ENCODE measurements at places on chromosomes 2 and 18.

DNA sequence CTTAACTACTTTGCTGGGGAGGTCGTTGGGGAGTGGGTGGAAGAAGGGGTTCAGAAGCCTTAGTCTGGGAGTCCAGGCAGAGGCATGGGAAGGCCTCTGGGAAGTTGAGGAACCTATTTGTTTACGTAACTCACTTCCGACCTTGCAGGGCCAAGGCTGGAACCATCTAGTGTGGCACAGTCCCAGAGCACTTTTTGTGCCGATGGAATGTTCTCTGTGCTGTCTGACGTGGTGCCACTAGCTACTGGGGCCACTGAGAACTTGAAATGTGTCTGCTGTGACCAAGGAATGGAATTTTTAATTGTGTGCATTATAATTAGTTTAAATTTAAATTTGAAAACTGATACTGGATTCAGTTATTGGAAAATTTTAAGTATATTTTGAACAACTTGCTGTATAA, 139.7 kb downstream of the FAM161A start:
- no peak for DNase-seq

- DNase-seq, result no peak
Measured at GRCh38 chr18:54787616-54788015, 40.7 kb upstream of the RAB27B start.

- no peak for DNase-seq
Measured at GRCh38 chr2:227095346-227095745, 68.7 kb downstream of the COL4A4 start.

DNA sequence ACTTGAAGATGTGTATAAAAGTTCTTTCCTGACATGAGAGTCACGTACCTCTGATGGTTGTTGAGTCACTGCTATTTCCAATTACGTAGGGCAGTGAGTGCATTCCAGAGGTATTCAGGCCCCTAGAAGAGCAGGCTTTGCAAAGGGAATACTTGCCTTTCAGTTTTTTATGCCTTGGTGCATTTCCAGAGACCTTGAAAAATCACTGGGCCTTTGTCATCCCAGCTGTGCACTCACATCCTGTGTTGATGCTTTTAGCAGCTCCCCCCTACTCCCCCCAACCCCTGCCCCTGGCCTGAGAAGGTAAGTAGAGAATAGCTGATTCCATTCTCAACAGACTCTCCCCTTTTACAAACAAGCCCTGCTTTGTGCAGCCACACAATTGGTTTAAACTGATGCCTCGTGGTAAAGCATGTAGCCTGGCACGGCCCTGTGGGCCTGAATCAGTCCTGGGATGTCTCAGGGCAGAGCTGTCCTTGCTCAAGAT, 174.2 kb downstream of the PRPF40A start:
- DNase-seq, result no peak

DNA sequence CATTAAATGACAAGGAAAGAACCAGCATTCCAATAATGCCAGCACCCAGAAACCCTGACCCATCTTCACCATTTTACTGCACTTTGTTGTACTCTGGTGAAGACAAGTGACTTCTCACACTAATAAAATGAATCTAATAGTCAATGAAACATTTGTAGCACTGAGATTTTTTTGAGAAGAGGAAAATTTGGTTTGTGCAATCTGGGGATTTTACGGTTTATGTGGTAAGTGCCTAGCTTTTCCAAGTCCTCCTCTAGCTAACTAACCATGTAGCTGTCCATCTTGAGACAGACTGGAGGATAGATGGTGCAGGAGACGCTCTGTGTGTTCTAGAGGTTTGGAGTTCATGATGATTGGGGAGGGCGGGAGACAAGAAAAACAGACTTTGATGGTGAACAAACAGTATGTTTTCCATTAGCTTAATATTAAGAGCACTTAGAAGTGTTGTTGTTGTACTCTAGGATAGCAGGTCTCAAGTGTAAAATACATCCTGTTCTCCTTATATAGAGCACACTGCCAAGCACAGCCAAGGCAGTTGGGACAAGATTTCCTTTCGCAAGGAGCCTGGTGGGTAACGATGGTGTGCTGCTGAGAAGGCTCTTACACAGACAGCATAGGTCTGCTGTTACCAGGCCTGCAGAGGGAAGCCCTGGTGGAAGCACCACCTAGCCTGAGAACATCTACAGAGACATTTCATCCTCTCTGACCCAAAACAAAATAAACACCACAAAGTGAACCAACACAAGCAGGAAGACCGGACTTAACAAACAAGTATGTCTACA, 83.7 kb downstream of the BCL11A start:
- DNase-seq, result no peak

DNA sequence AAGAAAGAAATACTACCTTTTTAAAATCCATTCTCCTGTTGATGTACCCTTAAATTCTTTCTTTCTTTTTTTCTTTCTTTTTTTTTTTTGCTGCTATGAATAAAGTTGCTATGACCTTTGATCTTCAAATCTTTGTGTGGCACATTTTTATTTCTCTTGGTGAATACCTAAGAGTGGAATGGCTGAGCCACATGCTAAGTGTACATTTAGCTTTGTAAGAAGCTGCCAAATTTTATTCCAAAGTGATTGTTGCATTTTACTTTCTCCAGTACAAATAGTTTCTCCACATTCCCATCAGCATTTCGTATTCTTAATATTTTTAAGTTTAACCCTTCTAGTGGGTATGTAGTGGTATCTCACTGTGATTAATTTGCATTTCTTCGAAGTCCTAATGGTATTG, 88.8 kb upstream of the RAB27B start:
- no peak for DNase-seq

DNA sequence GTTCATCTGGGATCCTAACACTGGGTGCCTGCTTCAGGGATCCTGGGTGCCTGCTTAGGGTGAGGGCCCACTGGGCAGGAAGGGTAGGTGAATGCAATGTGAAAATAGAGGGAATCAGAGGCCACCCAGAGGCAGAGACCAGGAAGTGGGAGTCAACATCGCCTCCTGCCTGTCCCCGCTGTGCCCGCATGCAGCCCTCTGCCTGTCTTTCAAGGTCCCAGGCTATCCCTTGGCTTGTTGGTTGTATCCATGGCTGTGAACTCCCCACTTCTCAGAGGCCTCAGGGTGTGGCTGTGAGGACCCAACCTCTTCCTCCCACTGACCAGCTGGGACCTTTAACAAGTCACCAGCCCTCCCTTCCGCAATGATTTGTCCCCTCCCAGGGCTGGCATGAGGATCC, 26.5 kb downstream of the PSD4 start:
- DNase-seq, result no peak

DNA sequence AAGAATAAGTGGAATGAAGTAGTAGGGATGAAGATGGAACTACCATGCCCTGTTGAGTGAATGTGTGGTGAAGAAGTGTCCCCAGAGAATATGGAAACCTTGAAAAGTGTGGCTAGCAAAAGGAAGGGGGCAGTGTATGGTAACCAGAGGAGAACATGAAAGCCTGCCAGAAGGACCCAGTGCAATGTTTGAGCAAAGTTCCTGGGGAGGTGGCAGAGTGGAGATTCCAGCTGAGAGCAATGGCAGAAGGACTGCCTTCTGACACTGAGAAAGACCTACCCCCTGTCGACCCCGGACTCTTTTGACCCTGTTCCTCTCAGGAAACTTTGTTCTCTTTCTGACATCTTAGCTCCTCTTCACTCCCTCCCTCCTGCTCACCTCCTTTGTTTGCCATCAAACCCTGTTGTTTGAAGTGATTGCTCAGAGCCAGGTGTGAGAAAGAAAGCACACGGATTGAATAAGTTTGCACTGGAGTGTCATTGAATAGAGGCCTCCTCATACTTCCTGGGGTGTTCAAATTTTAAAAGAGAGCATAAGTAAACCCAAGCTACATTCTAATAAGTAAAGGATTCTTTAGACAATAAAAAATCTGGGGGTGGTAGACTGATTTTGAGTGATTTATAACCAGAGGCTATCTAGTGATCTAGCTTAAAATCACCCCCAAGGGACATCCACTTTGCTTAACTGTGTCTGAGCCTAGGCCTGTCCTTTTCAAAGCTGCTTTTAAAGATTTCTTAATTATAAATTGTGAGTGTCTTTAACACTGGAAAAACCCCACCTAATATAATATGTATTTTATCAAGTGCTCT, 57.1 kb downstream of the TRIB2 start:
- no peak for DNase-seq

DNA sequence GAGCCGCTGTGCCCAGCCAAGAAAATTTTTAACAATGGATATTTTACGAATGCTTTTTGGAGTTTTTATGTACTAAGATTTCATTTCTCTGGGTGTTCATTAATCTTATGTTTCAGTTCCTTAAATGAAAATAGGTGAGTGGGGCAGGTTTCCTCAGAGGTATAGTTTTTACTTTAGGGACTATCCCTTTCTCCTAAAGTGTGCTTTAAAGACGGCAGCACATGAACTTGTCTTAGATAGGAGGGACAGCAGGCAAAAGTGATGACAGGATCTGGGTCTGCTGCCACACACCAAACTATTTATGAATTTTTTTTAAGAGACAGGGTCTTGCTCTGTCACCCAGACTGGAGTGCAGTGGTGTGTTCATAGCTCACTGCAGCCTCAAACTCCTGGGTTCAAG, 8.0 kb upstream of the REL start:
- no peak for DNase-seq

GRCh38 chr18:48612917-48613316, 74.1 kb downstream of the CTIF start:
- no peak for DNase-seq

DNA sequence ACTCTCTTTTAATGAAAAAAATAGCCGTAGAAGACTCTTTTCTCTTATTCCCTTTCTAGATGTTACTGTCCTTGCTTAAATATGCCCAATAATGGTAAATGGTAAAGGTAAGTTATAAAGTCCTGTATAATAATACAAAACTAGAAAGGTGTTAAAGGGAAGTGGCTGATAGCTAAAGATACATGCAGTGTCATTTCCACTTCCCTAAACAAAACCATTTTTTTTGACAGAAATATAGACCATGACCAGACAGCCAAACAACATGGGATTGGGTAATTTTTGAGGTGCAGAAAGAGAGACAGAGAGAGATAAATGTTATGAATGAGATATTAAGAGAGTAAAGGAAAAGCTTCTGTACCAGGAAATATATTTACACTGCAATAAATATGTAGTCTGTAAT, 731.7 kb upstream of the REG3G start:
- DNase-seq, result no peak

- no peak for DNase-seq
Measured at GRCh38 chr18:2518473-2518872, 52.8 kb downstream of the METTL4 start.

- no peak for DNase-seq
Measured at GRCh38 chr2:22703286-22703920, 681.6 kb upstream of the KLHL29 start.

DNA sequence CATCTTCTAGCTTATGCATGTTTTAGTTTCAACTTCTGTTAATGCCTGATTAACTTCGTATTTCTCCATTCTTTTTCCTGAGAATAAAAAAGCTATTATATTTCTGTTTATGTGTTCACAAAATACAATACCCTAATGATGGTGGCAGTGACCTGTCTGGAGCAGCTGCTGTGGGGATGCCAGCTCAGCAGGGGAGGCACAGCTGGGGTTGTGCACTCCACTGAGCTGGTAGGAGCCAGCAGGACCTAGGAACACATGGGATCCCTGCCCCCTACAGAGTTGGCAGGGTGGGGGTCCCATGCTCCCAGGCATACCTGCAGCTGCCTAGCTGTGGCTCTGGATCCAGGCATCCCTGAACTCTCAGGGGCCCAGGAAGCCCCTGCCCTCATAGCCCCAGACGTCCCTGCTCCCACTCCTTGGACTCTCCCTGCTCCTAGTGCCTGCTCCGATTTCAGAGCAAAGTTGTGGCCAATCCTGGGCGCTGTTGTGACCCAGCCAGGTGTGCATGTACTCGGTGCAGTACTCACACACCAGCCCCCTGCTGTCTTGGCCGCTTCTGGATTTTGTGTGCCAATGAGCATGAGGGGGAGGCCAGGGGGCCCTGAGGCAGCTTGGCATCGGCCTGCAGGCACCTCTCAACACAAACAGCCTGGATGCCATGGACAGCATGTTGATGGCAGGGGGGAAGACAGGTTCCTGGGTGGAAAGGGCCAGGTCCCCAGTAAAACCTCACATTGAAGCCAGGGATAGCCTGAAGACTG, 546.0 kb downstream of the ZNF804A start:
- DNase-seq, result no peak

GRCh38 chr18:3075491-3075890, 62.5 kb upstream of the LPIN2 start:
- DNase-seq, result no peak

- no peak for DNase-seq
Measured at GRCh38 chr18:26312199-26312598, 86.0 kb downstream of the TAF4B start.

DNA sequence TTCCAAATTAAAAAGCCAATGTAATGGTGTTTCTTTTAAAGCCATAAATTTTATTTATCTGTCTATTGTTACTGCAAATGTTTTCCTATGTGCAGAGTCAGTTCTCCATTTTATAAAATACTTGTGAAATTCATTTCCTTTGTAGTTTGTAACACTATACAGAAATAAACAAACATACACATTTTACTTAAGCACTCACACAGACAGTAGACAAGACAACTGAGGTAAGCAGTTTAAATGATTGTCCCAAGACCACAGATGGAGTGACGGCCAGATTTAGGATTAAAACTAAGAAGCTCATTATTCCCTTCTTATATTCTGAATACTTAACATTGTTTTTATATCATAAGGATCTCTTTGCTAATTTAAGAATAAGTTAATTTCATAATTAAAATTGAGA, 100.9 kb downstream of the BAZ2B start:
- no peak for DNase-seq

GRCh38 chr2:212073360-212073759, 465.2 kb downstream of the ERBB4 start:
- DNase-seq, result no peak

DNA sequence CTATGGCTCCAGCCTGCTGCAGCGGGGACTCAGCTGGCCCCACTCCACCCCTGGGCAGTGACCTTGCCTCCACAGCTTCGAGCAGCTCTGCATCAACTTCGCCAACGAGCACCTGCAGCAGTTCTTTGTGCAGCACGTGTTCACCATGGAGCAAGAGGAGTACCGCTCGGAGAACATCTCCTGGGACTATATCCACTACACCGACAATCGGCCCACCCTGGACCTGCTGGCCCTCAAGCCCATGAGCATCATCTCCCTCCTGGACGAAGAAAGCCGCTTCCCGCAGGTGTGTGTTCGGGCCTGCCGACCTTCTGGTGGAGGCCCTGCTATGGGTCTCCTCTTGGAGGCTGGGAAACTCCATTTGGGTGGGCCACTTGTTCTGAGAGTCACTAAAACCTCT, 48.6 kb downstream of the MYO7B start:
- no peak for DNase-seq

GRCh38 chr2:43070030-43070429, 156.4 kb downstream of the ZFP36L2 start:
- no peak for DNase-seq

DNA sequence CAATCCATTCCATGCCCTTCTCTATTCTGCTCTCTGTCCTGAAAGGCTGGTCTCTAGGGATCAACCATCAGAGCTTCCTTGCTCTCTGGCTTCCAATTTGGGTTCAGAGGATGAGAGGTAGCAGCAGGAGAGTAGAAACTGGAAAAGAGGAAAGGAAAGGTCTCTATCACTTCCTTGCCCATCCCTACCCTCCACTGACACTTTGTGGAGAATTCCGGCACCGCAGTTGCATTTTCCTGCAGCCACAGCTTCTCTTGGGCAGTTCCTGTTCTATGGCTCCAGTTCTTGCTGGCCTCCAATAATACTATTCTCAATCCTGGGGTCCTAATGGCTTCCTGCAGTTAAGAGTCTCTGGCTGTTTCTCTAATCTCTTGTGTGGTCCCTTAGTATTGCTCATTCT, 13.3 kb upstream of the IMPACT start:
- no peak for DNase-seq

GRCh38 chr18:72100465-72101004, 443.6 kb downstream of the CBLN2 start:
- DNase-seq, result no peak

- no peak for DNase-seq
Measured at GRCh38 chr18:68439642-68440041, 275.3 kb downstream of the TMX3 start.

Measured in esophagus squamous epithelium (tissue), 5 donors.